ENCODE measurements at places on chromosomes 6 and 20.

- peaks cover 36% of the 10 kb centered on the region for H3K4me1 ChIP-seq
- peak overlapping the region; percentile 85 for H3K4me3 ChIP-seq
- peak; percentile 93 for DNase-seq
Measured at GRCh38 chr6:30213957-30214656, 901 bp upstream of the TRIM26 start.

DNA sequence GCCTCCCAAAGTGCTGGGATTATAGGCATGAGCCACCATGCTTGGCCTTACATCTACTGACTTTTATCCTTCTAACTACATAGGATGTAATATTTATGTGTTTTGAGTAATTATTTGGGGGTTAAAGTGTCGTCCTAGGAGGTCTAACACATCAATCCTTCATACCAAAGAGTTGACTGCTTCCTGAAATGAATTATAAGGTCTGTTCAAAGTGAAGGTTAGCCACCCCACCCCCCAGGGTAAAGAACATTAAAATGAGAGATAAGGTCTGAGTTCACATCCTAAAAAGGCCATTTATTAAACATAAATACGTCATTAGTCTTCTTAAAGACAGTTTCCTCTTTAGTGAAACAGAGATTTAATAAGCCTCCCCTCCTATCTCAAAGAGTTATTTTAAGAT is 33.8 kb downstream of the TNFAIP3 start:
- H3K4me3 ChIP-seq: no peak overlapping the region
- DNase-seq: no peak
- no peaks in the 10 kb centered on the region for H3K27me3 ChIP-seq

- no peak for DNase-seq
- H3K4me1 ChIP-seq: no peaks in the 10 kb centered on the region
- H3K27me3 ChIP-seq: no peaks in the 10 kb centered on the region
Measured at GRCh38 chr6:72595812-72596211, 26.1 kb upstream of the KCNQ5 start.

GRCh38 chr6:32991972-32992371 is 17.4 kb downstream of the HLA-DOA start:
- DNase-seq: no peak
- H3K4me1 ChIP-seq: no peaks in the 10 kb centered on the region
- no peaks in the 10 kb centered on the region for H3K36me3 ChIP-seq
- no peak overlapping the region for H3K4me3 ChIP-seq
- no peaks in the 10 kb centered on the region for H3K27me3 ChIP-seq
- no peak overlapping the region for H3K27ac ChIP-seq

Data from lower lobe of right lung (tissue), 2 donors.